ENCODE measurements at places on chromosomes 7 and 10. TPM values are rescaled to one million over a fixed set of nuclear protein-coding genes. Genes with fewer than 3 reads are reported as not detected.
A peak's percentile ranks its signal among the peaks of the same experiment; 100 is the strongest.

GRCh38 chr7:91263384-91264045, 718 bp upstream of the FZD1 start:
- peak; percentile 21 for DNase-seq

DNA sequence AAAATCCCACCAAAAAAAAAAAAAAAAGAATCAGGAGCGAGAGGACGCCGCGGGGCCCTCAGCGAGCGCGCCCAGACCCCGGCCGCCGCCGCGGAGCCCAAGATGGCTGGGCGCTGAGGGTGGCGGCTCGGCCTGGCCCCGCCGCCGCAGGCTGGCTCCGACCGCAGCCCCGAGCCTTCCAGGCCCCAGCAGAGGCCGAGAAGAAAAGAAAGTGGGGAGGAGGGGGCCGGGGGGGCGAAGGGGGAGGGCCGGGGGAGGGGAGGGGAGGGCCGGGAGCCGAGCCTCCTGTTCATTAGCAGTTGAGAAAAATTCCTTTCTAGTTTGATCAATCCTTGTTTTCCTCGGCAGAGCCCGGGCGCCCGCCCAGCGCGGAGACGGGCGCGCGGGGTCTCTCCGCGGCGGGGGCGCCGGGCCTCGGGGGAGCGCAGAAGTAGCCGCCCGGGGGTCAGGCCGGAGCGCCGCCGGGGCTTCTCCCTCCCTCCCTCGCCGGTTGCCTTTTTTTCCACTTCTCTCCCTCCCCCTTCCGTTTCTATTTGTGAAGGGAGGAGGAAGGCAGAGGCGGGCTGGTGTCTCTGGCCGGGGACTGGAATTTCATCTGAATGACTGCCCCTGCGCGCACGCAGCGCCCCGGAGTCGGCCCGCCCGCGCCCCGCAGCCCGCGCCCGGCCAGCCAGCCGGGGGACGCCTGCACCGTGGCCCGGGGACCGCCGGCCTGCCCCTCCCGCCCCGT, 778 bp upstream of the TRIM8 start:
- DNase-seq, result peak; percentile 33

- no peak for DNase-seq
Measured at GRCh38 chr10:3418926-3419325, 246.3 kb upstream of the PITRM1 start.

GRCh38 chr10:43229208-43230061, 37.4 kb downstream of the RASGEF1A start:
- DNase-seq, result peak; percentile 38

DNA sequence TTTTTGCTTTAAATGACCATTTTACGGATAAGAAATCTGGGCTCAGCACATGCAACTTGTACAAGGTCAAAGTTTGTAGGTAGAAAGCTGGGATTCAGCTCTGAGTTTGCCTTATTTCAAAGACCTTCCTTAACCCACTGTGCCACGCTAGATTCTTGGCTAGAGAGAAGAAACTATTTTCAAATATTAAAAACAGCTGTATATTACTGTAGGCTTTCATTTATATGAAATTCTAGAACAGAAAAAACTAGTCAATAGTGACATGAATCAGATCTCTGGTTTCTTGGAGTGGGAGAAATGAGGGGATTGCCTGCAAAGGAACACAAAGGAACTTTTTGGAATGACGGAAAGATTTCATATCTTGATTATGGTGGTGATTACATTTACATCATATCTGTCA, 53.0 kb upstream of the C1GALT1 start:
- DNase-seq, result no peak

DNA sequence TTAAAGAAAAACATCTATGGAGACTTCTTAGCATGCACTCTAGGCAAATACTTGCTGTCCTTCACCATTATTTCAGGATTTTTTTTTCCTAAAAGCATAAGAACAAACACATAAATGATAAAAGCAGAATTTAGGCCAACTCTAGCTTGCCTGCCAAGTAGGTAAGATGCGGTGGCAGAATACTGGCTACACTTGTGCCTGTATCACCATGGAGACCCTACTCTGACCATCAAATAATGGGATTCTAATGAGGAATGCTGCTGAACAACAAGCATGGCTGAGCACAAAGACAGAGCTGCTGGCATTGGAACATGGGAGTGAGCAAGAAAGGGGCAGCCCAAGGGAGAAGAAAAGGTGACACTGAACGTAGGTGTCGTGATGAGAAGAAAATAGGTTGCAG, 18.5 kb upstream of the TAS2R40 start:
- DNase-seq, result no peak

DNA sequence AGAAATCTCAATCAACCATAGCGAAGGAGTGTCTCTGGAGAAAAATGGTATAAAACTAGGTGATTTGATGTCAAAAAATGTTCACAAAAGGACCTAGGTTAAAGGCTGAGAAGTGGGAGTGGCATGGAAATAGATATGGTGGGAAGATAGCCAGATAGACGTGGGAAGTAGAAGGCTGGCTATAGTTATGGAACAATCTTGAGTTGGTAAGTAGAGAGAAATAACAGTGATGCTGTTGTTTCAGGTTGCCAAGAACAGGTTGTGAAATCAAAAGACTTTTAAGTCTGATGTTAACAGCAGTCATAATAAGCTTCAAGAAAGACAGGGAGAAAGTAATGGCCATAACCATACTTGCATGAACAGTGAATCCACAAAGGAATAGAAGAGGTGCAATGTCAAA, 106.1 kb upstream of the RSU1 start:
- DNase-seq, result no peak

DNA sequence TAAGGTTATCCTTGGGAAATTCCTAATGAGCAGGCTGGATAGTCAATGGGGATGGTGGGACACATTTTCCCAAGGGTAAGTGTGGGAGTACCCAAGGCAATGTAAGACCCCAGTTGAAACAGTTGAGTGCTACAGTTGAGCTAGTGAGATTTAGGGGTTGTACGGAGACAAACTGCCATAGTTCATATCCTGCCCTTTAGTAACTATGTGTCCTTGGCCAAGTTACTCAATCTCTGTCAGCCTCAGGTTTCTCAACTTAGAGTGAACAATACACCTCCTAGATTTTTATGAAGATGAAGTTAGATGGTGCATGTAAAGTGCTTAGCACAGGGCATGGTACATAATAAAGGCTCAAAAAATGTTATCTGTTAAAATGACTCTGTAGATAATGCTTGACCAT, 20.5 kb downstream of the HABP2 start:
- DNase-seq, result no peak

DNA sequence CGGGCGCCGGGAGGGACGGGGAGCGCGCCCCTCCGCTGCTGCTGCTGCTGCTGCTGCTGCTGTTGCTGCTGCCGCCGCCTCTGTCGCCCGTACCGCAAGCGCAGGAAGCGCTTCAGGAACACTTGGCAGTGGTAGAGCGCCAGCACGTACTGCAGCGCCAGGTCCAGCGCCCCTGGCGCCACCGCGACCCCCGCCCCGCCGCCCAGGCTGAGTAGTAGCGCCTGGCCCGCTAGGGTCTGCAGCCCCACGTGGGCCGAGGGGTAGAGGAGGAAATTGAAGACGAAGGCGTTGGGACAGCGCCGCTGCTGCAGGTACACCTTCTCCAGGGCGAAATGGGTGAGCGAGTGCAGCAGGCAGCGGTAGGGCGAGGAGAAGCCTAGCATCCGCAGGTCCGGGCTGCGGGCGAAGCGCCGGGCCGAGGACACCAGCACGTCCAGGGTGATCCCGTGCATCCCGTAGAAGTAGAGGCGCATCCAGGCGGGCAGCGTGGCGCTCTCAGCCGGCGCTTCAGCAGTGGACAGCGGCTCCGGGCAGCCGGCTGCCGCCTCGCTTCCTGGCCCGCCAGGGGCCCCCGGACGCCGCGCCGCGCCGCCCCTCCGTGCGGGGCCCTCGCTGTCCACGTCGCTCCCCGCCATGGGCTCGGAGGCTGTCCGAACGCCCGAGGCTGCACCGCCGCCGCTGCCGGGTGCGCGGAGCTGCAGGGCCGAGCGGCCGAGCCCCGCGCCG, at the start of gene TMEM229A:
TSS of gene TMEM229A (minus strand) at position 699 of the 726 bp plus-strand sequence. CDS start at position 635, 64 bp downstream.
- peak; percentile 49 for DNase-seq

- no peak for DNase-seq
Measured at GRCh38 chr10:35300063-35300699, 36.1 kb upstream of the CCNY start.

DNA sequence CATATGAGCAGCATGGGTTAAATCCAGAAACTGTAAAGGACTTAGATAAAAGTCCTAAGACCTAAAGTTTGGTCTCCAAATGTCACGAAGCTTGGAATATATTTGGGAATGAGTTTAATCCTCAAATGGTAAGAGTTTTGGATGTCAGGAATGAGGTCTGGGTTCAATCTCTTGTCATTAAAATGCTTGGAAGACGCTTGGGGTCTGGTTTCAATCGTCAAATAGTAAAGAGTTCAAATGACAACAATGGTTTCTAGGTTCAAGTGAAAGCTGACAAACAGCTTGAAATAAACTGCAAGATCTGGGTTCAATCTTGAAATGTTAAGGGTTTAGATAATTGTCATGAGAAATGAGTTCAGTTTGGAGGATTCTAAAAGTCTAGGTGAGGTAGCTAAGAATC, 385.5 kb upstream of the HPS1 start:
- no peak for DNase-seq

GRCh38 chr7:33946094-33946699, 40.9 kb downstream of the BMPER start:
- no peak for DNase-seq

GRCh38 chr10:114576716-114577115, 81.4 kb downstream of the ABLIM1 start:
- no peak for DNase-seq

CYP2E1 gene
- 1.4 TPM for total RNA-seq

CTAGE15 gene
- 2.4 TPM for total RNA-seq

TEX47 gene
- not detected for total RNA-seq
